ENCODE measurements at places on chromosomes 4 and X.

DNA sequence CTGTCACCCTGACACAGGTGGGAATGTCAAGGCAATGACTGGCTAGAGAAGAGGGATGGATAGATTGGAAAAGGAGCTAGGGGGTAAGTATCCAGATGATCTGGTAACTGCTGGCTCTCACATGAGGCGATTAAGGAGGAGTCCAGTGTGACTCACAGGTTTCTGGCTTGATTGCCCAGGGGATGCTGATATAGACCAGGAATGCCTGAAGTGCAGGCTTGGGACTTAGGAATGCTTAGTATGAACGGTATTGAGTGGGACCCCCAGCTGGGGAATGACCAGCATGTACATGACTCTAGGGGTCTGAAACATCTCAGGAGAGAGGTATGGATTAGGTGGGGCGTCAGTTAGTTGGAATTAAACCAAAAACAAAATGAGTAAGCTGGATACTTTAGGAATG, 65.8 kb upstream of the PRPS1 start:
- DNase-seq, result no peak

GRCh38 chr4:54482529-54483200, 175.1 kb upstream of the KIT start:
- DNase-seq, result no peak

- no peak for DNase-seq
Observed at GRCh38 chrX:133005042-133005441, 46.6 kb upstream of the HS6ST2 start.

DNA sequence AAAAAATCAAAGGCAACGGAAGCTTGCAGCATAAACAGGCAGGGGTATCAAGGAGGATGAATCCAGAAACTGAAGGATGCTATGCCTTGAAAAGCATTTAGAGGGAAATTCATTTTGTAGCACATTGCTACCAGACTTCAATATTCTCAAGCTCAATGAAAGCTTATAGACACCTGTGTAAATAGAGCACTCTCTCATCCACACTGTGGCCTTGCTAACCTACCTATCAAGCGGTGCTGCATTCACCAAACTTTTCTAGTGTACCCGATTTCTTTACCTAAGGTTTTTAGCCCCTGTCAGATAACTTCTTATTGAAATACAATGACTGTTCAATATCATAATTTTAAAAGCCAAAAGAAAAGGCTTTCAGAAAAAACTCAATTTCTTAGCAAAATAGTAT, 20.2 kb upstream of the HSD17B13 start:
- no peak for DNase-seq

DNA sequence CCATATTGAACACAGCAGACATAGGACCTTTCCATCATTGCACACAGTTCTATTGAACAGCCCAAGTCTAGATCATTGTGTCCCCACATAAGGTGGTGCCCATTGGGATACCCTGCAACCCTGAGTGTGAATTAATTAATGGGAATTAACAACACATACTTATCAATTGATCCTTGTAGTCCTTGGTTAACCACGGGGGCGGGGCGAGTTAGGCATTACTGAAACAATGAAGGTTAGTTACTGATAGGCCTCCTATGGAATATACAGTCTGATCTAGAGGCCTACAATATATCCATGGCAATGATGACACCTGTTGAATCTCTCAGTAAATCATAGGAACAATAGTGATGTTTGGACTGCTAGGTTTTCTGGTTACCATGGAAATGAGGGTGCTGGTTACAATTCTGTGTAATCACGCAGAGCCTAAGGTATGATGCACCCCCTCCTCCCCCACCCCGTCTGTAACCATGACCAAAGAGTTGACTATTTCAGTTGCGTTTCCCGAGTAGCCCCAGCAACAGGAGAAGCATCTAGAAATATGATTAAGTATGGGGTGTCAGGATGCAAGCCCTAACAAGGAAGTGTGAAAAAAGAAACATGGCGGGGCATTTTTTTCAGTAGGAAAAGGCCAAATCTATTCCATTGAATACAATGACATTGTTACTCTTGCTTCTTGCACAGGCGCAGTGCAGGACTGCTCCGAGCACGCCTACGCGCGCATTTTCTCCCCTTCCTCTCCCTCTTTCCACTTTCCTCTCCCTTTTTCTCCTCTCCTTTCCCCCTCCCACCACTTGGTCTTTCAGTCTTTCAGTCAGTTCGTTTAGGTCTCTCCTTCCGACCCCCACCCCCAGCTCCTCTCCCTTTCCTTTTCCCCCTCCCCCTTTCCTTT, 677 bp upstream of the NONO start:
- DNase-seq, result no peak

DNA sequence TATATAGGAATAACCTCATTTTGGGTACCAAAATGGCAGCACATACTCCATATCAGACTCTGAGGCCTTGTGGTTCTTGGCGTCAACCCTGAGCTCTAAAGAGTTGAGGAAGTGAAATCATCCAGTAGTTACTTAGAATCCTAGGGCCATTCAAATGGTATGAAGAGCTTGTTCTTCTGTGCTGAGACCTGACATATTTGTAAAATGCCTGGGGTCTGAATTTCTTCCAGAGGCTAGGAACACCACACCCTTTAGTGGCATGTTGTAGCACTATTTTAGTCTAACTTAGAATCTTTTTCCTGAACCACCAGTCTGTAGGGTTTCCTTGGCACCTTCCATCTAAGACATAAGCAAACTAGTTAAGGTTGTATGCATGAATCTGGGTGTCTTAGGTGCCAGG, 18.1 kb upstream of the GDPD2 start:
- DNase-seq, result no peak

DNA sequence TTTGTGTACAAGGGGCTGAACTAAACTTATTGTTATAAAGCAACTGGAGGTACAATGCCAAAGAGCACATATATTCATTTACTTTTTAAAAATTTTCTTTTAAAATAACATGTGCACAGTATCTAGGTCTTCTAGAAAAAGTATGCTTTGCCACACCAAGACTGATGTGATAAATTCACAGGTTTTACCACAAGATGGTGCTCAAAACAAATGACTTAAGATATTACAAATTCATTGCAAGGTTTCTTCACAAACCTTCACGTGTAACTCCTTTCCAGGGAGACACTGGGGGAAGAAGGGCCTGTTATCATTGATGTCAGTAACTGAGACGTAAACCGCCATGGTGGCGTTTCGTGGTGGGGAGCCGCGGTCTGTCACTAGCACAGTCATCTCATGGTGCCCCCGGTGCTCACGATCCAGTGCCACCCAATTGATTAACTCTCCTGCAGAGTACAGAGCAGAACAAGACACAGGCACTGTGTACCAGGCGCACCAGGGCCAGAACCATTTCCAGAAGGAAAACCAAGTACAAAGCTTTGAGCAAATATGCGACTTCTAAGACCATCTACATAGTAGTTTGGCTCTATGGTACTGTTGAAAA, 162.2 kb downstream of the DCHS2 start:
- DNase-seq, result no peak

- no peak for DNase-seq
Observed at GRCh38 chr4:132312521-132312920, 836.6 kb upstream of the PCDH10 start.

- no peak for DNase-seq
Observed at GRCh38 chr4:8267077-8267476, 2.5 kb upstream of the HTRA3 start.

DNA sequence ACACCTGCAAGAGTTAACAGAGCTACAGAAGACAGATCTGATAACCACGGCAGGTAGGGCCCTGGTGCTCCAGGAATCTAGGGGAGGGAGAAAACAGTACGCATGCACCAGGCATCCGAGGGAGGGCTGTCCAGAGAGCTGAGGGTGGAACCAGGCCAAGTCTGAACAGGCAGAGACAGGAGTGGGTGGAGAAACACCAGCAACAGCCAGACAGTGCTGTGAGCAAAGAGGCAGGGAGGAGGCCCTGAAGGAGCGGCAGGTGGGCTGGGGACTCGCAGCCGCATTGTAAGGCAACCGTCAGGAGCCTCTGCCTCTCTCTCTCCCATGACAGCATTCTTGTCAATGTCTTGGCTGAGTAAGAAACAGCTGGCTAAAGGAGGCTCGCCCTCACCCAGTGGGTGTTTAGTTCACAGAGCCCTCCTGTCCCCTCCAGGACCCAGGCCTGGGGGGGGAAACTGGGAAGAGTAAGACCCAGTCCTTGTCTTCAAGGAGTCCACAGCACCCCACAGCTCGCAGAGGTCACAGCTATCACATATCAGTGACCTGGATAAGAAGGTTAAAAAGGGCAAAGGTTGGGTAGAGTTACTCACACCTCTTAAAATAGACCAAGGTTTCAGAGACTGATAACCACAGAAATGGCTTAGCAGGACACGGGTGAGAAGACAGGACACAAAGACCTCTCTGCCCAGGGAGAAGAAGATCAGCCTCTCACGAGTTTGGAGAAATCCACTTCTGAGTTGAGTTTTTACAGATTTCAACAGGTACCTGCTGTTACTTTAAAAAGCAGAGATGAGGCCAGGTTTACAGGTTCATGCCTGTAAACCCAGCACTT, 10.5 kb downstream of the ACSL1 start:
- DNase-seq, result no peak

DNA sequence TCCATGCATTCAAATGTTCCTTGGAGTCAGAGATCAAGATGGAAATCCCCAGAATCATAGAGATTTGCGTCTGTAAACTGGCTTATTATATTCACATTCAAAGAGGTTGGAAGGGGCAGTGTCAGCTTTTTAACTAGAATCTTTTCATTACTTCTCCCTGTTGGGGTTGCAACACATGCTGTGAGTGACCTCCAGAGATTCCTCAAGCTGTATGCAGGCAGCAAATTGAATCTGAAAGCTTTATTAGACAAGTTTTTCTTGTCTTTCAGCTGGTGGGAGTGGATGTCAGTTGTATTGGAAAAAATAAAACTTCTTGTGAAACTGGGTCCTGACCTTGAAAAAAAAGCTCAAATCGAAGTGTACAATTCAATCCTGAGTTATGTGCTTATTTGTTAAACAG, 736.5 kb upstream of the FTHL17 start:
- DNase-seq, result no peak

- DNase-seq, result no peak
Observed at GRCh38 chrX:50442426-50443116, 28.1 kb downstream of the DGKK start.
